ENCODE measurements at places on chromosomes 6 and 20. TPM values are rescaled to one million over a fixed set of nuclear protein-coding genes. Genes with fewer than 3 reads are reported as not detected.

DNA sequence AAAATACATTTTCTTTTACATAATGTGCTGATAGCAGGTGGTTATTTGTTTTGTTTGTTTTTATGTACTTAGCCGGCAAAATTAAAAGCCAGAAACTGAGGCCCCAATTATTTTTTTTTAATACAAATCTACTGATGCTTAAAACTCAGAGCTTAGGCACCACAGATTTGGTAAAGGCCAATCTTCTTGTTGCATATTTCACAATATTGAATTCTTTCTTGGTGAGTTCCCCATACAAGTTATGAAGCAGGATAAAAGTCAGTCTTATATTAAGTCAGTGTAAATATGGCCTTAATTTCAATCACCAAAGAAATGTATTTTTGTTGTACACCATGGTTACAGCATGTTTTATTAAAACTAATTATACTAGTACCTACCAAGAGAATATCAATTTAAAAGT lies 16.3 kb upstream of the ZDHHC14 start:
- no peak for DNase-seq

DNA sequence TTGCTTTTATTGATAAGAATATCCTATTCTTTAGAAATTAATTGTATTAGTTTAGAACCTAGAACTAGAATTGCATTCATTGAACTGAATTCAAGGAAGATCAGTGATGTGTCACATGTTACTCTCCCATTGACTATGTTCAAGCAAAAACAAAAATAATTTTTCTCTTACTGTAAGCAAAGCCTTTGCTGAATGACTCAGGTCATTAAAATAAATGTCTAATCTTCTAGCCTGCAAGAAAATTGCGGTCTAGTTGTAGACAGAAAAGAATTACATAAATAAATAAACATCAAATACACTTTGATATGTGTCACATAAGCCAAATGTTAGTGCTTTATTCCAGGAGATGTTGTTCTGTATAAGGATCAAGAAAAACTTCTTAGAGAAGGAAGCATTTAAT lies 387.9 kb downstream of the ADGRB3 start:
- no peak for DNase-seq

- DNase-seq = no peak
These were observed 3.0 kb upstream of the DLGAP4 start for GRCh38 chr20:36303020-36303595.

DNA sequence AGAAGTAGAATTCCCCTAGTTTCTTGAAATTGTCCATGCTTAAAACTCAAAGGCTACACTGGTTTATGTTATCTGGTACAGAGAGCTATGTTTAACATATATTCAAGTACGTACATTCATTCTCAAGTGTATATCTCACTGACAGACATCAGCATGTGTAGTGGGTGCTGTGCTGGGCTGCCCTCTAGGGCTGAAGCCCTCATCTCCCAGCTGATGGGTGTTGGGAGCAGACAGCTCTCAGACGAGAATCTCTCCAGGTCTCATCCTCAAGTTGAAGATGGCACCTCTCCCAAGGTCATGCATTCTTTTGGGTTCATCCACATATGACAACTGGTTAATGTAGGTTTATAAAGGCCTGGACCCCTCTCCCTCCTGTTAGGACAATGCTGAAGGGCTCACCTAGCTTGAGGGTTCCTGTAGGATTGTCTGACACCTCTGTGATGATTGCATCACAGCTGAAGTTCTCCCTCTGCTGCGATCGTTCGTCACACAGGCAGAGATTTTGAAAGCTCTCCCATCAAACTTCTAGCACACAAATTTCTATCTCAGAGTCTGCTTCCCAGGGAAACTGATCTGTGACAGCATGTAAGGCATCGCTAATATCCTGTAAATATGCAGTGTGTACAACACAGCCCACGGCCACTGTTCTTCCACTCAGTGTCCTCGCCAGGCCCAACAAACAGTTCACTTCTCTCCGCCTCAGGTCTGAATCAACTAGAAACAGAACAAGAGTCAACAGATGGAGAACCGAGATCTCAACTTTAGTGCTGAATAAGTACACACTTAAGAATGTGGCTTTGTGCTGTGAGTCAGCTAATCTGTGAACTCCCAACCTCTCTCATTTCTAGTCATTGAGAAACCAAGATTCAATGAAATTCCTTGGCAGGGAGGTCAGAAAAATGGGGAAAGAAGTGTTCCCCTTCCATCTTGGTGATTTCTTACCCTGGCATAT lies 43.2 kb downstream of the PREP start:
- DNase-seq = no peak

The CTCFL gene
- not detected for total RNA-seq

Data from Caco-2 (cell line).